Left lobe of liver (tissue), 2 donors: ENCODE measurements at places on chromosomes 3 and 15. TPM values are rescaled to one million over a fixed set of nuclear protein-coding genes. Genes with fewer than 3 reads are reported as not detected.

Gene KNG1
- total RNA-seq, result 1,019 TPM

Gene CHST2
- 1.2 TPM for total RNA-seq

Gene C3orf33
- 0.70 TPM for total RNA-seq

Gene IL17RD
- 0.13 TPM for total RNA-seq

GRCh38 chr15:83992324-83993031 lies 243.1 kb upstream of the GOLGA6L4 start:
- no peak for DNase-seq

GRCh38 chr3:99825004-99825640 lies 7.5 kb downstream of the CMSS1 start:
- no peak for DNase-seq

DNA sequence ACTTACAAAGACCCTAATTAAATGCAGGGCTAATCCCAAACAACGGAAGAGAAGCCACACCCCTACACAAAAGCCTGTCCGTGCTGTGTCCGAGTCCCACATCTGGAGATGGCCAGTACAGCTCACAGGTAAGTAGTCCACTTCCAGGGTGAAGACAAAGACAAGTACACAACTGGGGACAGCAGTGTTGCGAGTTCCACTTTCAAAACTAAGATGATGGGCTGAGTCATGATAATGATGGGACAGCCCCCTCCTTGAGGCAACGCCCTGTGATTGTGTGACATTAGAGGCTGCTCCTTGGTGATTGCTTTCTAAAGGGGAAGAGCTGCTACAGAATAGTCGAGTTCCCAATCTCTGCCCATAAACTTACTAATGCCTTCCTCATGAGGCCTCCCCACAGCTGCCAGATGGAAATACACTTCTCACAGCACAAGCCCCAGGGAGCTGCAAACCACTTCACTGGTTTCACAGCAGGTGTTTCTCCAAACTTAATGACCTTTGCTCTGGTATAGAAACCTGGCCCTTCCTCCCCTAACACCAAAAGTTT lies 27.6 kb downstream of the RFT1 start:
- DNase-seq, result no peak

GRCh38 chr3:78255403-78255802 lies 1215.5 kb downstream of the ROBO2 start:
- no peak for DNase-seq

DNA sequence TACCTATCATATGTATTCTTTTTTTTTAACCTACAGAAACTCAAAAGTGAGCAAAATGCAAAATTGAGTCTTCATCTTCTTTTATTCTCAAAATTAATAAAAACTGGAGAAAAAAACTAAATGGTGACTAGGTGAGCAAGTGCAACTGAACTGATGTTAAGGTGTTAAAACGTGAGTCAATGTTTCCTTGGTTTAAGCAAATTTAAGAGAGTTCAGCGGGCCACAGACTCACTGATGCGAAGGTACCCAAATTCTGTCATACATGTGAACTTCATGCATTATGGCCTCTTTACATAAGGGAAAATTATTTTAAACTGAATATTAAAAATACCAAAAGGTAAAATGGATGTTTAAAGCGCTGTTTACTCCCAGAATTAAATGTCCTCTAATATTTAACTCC lies 206.6 kb downstream of the FOXP1 start:
- no peak for DNase-seq

- DNase-seq, result no peak
These were observed 221.2 kb downstream of the NLGN1 start for GRCh38 chr3:173618703-173619102.

- DNase-seq, result no peak
These were observed 1.9 kb downstream of the RHO start for GRCh38 chr3:129530251-129530791.

DNA sequence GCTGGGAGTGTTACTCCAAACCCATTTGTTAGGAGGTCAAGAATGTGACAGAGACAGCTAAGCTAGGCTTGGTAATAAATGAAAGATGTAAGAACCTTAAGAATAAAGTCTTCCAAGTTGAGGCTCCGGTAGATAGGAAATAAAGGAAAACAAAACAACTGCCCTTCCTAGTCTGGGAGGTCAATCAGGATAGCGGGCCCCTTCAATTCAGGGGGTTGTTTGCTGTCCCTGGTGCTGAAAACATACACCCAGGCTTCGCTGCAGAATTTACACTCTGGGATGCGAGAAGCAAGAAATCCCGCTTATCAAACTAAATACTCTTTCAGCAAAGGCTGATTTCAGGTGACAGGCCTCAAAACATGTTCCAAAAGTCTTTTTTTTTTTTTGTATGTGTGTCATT lies 393.4 kb downstream of the NTRK3 start:
- no peak for DNase-seq

DNA sequence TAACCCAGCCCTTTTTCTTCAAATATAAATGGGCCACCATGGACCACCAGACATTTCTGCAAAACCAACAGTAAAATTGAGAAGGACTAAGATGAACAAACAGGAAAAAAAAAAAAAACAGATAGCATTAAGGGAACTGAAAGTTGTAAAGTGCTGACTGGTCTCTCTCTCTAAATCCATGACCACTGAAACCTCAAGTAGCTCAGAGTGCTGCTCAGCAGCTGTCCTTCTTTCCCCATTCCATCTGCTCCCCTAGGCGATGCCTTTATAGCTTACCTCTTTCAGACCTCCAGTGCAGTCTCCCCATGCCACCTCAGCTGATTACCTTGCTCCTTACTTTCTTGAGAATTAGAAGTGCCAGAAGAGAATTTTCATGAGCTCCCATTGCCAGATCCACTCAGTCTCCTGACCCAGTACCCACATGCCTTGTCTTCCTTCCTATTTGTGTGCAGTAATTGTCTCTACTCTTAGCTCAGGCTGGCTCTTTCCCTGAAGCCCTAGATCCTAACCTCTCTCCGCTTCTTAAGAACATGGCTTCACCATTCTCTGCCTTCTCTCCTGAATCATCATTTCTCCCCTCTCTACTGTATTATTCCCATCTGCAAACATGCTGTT lies 23.9 kb upstream of the XIRP1 start:
- DNase-seq, result no peak

- DNase-seq, result no peak
These were observed 59.3 kb downstream of the ADCY5 start for GRCh38 chr3:123389628-123389918.

DNA sequence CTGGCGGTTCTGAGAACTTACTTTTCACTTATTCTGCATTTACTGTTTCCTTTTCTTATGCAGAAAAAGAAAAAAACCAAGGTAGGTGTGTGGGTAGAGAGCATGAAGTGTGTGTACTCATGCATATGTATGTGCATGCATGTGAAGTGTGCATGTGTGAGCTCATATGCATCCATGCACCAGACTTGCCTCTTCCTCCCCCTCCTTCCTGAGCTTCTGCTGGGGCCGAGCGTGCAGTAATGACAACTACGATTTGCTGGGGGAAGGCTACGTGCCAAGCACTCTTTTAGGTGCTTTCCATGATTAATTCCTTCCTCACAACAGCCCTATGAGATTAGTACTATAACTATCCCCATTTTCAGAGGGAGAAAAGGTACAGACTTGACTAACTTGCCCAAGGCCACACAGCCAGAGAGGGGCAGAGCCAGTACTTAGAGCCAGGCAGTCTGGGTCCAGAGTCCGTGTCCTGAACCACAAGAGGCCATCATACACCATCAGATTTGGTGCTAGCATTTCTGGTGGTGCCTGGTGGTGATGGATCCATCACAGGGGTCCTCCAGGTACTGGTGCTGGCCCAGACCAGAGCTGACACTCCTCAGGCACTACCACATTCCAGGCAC lies 46.7 kb downstream of the CAPN3 start:
- peak; percentile 74 for DNase-seq

DNA sequence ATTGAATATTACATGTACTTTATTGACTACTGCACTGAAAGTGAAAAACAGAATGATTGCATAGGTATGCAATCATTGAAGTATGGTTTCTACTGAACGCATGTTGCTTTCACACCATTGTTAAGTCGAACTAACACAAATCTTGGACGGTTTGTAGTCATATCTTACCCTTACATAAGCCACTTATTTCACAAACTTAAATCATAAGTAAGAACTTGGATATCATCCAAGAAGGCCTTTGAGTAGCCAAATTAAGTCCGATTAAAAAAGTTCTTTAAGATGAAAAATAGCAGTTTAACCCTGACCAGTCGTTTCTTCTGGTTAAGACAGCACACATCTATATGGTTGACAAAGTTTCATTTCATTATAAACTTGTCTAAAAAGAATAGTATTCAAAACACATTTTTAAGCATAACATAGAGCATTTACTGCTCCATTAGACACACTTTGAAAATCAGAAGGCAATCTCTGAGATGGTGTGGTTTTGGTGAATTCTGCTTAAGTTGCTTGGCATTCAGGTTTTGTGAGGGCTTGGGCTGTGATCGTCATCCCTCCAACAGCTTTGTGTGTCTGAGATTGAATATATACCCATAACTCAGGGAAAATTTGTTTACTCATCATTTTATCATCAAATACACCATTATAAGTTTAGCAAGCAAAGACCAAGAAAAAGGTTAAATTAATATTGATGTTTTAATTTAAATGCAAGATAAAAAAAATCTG lies 92.2 kb downstream of the NFKBIZ start:
- DNase-seq, result no peak

DNA sequence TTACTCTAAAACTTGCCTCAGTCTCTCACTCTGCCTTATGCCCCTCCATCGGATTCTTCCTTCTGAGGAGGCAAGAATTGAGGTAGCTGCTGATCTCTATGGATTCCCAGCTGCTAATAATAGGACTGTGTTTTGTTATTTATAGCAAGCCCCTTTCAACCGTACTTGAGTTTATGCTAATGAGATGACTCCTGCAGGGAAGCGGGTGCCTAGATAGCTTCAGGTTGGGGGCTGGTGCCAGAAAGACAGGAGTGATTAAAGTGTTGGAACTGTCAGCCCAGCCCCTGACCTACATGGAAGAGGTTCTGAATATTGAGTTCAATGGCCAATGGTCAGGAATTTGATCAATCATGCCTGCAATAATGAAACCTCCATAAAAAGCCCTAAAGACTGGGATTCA lies 21.8 kb upstream of the LIMD1 start:
- DNase-seq, result no peak

GRCh38 chr3:97970156-97970555 lies 2.1 kb downstream of the RIOX2 start:
- DNase-seq, result no peak

- DNase-seq, result no peak
These were observed 75.1 kb upstream of the PHLDB2 start for GRCh38 chr3:111784001-111784400.

GRCh38 chr3:14861446-14862302 lies 42.9 kb downstream of the FGD5 start:
- no peak for DNase-seq
